ENCODE measurements at places on chromosomes 4 and X.

DNA sequence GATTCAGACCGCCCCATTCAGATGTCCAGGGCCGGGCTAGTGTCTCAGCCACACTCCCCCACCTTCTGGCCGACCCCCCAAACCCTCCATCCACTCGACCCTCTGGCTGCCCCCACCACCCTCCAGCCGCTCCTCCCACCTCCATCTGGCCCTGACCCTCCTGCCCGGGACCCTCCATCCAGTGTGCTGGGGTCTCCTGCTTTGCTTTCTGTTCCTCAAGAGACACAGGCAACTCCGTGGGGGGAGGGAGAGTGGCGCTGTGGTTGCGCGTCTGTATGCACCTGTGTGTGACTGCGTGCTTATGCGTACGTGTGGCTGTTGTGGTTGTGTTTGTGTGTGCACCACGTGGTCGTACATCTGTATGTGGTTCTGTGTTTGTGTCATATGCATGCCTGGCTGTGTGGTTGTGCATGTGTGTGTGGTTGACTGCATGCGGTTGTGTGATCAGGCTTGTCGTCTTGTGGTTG lies 33.3 kb downstream of the CPLX1 start:
- no peak for DNase-seq

DNA sequence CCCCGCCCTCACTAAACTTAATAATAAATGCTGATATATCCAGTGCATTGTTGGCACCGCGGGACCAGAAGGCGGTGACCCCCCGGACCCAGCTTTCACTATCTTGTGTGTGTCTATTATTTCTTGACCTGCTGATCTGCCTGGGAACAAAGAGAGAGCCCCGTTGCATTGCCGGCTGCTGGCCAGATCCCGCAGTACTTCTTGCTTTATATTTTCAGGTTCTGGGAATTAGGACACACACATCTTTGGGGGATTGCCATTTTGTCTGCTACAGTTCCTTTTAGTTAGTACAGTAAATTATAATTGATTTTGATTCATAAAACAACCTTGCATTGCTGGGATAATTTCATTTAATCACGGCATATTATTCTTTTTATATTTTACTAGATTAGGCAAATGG lies 2.2 kb upstream of the RTL8B start:
- DNase-seq, result no peak

GRCh38 chr4:39631700-39632079 lies 7.0 kb downstream of the SMIM14 start:
- no peak for DNase-seq

DNA sequence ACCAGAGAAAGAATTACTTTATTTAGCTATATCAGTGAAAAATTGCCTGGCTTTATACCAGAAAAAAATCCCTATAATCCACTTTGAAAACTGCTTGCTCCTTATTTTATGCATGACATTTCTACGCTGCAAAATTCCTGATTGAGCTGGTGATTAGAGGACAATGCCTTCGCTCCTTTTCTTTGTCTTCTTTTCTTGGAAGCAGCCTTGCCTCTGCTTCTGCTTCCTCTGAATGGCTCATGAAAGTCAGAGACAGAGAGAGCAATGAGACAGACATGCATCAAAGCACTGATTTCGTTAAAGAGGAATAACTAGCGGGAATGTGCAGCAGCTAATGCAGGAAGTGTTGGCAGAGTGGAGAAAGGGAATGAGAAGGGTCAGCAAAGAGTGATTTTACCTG lies 294.3 kb upstream of the IGFBP7 start:
- DNase-seq, result no peak

- no peak for DNase-seq
Measured at GRCh38 chr4:76090241-76090691, 15.8 kb downstream of the ART3 start.

- no peak for DNase-seq
Measured at GRCh38 chr4:111031596-111031995, 408.7 kb upstream of the PITX2 start.

- DNase-seq, result no peak
Measured at GRCh38 chr4:81460191-81460701, 11.5 kb downstream of the RASGEF1B start.

- DNase-seq, result no peak
Measured at GRCh38 chrX:122546269-122546668, 637.8 kb upstream of the GRIA3 start.

DNA sequence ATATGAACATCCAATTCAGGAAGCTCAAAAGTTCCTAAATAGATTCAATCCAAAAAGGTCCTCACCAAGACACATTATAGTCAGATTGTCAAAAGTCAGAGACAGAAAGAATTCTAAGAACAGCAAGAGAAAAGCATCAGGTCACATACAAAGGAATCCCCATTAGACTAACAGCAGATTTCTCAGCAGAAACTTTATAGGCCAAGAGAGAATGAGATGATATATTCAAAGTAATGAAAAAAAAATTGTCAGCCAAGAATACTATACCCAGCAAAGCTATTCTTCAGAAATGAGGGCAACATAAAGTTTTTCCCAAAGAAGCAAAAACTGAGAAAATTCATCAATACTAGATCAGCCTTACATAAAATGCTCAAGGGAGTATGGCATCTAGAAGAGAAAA lies 106.6 kb upstream of the SH3RF1 start:
- no peak for DNase-seq

- DNase-seq, result no peak
Measured at GRCh38 chr4:168859888-168860694, 150.0 kb downstream of the CBR4 start.

DNA sequence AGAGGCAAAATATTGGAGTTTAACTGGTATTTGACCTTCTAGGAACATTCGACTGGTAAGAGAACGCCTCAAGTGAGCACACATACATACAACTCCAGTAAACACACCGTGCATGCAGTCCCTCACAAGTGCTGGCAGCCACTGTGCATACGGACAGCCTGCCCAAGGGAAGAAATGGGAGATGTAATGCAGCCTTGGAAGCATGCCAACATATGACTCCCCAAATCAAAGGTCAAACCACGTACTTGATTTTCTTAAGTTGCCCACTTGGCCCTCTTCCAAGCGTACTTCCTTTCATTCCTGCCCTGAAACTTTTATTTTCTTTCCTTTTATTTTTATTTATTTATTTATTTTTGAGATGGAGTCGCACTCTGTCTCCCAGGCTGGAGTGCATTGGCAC lies 206.6 kb downstream of the SPRY1 start:
- no peak for DNase-seq

GRCh38 chrX:68498508-68499379 lies at the start of gene YIPF6:
Gene YIPF6, plus strand, starts transcription at chrX:68499051. Its CDS starts 16 bp downstream, at chrX:68499067.
- peak; percentile 20 for DNase-seq

DNA sequence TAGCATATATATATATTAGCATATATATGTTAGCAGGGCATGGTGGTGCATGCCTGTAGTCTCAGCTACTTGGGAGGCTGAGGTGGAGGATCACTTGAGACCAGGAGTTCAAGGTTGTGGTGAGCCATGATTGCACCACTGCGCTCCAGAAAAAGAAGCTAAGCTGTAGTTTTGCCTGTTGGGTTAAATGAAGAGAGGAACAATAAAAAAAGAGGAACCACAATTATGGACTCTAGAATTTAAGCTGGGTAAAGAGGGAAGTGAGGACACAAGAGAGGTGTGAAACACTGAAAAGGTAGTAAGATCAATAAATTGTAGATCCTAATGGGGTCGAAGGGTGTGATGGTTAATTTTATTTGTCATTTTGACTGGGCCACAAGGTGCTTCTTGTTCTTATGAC lies 40.5 kb upstream of the HSD17B10 start:
- DNase-seq, result no peak

DNA sequence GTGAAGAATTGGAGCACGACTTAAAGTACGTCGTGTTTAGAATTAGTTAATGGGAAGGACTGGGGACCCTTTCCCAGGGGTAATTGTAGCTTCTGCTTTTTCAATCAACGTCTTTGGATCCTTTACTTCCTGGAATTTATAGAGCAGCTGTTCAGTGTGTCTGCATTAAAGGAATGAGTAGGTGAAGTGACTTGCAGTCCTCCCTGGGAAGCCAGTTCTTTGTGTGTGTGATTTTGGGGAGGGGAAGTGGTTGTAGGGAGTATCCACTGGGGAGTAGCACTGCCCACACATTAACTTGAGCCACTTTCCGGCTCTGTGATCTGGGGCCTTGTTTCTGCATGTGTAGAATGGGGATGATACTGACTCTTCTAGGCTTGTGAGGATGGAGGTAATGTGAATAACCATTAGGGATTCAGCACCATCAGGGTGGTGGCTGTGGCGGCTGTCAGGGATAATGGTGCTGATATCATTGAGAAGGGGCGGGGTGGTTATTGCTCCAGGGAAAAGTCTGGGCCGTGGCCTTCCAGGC lies 54.7 kb downstream of the TMEM131L start:
- no peak for DNase-seq

DNA sequence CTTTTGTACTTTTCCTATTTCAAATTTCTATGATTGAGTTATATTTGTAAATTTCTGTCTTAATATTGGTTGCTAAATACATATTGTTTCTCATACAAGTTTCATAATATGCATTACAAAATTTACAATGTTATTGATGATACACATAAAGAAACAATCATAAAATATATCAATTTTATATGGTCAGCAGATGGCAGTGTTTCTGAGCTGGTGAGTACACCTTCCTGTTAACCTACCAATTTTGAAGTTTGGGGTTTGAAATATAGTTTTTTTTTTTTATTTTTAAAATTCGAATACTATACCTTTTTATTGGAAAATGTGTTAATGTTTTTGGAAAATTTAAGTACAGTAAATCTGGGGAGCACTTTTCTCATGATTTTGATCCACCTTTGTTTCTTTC lies 1953.1 kb upstream of the ADGRL3 start:
- no peak for DNase-seq

DNA sequence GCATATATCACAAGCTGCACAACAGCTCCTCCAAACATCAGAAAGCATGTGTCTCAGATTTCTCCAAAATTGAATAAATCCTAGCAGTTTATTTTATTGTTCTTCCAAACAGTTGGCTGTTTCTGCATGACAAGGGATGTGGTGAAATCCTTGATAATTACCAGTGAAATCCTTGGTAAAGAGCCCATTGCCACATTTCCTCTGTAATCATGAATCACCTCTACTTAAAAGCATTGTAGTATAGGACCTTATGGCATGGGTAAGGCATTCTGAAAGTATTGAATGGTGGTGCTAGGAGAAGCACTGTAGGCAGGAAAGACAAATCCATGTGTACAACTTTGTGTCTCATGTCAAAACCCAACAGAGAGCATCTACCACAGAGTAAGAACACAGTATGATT lies 135.8 kb upstream of the NDST3 start:
- DNase-seq, result no peak

- DNase-seq, result no peak
Measured at GRCh38 chr4:5750052-5750945, 39.3 kb downstream of the EVC start.

GRCh38 chrX:140057001-140057411 lies 91.7 kb upstream of the CXorf66 start:
- no peak for DNase-seq

DNA sequence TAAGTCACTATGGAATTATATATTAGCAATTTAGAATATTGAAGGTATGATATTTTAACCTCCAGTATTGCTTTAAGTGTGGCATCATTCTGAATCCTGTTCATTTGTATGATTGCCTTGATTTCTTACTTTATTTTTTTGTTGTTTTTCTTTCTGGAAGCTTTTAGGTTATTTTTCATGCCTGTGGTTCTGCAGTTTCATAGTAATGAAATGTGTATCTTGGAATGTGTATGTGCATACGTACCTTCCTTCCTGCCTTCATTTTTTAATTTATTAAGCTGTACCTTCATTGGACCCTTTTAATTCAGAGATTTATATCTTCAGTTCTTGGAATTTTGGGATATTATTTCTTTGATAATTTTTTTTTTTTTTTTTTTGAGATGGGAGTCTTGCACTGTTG lies 22.1 kb downstream of the CPEB2 start:
- DNase-seq, result no peak

DNA sequence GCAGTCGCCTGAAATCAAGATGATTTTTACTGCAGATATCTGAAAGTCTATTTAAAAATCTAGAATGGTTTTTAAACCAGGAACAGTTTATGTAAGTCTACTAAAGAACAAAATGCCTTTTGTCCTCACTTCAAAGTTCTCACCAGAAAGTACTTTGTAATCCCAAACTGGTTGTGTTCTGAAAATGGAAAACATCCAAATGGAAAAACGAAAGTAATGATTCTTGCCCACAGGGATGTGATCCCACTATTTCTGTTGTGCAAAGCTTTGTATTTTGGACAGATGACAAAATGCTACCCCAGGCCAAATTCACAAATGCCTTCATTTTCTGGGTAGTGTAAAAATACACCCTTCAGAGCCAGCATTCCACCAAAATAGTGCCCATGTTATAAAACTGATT lies 265.5 kb upstream of the FTHL17 start:
- no peak for DNase-seq

DNA sequence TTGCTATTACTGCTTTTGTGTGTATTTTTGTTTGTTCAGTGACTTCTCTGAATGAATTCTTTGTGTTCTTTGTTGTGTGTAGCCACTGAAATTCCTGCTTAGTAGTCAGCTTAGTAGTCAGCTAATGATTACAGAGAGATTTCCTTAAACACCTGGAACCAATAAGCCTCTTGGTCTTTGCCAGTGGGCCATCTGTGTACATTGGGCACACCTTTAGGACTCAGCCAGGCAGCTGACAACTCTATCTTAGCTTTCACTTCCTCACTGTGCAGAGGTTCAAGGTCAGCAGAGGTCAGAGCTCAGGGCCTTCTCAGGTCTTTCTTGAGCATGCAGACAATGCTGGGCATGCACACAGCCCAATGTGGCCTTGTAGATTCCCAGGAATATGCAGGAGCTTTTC lies 59.3 kb downstream of the RWDD4 start:
- DNase-seq, result no peak

DNA sequence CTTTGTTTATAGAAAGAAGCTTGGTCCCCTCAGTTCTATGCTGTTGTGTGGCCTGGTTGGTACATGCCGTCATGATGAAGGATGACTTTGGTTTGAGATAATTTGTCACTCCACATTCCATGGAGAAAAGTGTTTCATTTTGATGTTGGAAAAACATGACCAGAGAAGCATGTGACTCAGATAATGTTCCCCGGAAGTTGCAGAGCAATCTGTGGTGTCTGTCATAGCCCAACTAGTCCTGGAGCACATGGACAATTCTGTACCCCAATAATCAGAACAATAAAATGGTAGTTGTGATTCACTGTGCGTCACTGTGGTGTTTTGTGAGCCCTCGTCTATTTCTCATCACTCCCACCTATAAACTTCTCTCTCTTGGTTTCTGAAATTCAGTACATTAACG lies 85.1 kb downstream of the PDK3 start:
- no peak for DNase-seq

GRCh38 chr4:165609653-165610052 lies 230.8 kb downstream of the CPE start:
- DNase-seq, result no peak

DNA sequence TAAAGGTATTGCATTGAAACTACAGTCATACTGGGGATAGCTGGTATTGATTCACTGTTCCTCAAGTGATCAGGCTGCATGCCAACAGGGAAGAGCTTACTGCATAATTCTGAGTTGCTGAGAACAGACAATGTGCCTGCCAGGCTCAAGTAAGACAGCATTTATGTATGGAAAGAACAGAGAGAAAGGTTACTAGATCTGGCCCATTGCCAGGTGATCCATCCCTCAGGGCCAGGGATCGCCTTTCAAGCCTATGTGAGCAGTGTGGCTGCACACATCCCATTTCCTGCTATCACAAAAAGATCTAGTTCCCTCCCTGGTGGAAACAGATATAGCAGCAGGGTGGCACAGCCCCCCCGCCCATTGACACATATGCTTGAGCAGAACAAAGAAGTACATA lies 254.0 kb downstream of the TMA16 start:
- DNase-seq, result no peak

GRCh38 chrX:37746218-37746941 lies 33.5 kb upstream of the CYBB start:
- no peak for DNase-seq
